ENCODE measurements at places on chromosomes 16 and 17.

DNA sequence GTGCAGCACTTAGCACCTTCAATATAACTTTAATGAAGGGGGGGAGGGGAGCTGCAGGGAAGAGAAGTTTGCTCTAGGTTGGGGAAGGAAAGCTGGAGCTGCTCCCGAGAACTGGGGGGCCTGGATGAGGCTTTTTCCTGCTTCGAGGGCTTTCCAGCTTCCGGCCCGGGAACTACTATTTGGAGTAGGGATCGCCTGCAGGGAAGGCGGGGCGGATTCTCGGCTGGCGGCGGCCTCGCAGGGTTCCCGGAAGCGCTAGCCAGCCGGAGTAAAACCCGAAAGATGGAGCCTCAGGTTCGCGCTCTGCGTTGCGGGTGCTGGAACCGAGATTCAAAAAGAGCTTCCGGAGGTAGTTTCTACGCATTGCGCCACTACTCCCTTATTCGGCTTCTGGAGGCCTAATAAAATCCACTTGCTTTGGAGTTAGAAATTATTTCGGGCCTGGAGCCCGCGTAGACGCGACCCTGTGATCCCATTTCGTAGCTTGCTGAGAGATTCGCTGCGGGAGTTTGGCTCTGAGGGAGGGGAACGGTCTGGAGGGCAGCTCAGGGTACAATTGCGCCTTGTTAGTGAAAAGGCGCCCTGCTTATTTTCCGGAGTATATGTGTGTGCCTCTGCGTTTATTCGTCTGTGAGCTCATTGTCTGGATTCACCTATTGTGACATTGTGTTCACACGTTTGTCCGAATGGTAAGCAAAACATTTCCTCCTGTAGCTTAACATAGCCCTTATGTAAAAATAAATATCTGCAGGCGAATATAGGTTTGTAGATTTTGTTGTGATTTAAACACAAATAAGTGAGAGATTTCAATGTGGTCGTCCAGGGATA, 652 bp downstream of the PRAC2 start:
- DNase-seq, result no peak

DNA sequence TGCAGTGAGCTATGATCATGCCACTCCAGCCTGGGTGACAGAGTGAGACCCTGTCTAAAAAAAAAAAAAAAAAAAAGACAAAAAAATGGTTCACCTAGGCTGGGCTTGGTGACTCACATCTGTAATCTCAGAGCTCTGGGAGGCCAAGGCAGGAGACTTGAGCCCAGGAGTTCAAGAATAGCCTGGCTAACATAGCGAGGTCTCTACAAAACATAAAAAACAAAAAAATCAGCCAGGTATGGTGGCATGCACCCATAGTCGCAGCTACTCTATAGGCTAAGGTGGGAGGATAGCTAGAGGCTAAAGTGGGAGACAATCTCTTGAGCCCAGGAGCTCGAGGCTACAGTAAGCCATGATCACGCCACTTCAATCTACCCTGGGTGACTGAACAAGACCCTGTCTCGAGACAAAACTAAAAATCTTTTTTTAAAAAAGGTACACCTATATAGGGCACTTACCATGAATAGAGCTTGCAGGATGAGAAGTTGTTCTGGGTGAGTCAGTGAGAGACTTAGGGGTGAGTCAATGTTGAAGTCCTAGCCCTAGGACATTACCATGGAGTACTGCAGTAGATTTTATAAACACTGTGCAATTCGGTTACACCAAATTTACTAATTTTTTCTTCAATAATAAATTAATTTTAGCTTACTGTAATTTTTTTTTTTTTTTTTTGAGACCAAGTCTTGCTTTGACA, 19.0 kb downstream of the USP32 start:
- DNase-seq, result no peak

- no peak for DNase-seq
Observed at GRCh38 chr17:20191056-20191455, 181.9 kb downstream of the SPECC1 start.

DNA sequence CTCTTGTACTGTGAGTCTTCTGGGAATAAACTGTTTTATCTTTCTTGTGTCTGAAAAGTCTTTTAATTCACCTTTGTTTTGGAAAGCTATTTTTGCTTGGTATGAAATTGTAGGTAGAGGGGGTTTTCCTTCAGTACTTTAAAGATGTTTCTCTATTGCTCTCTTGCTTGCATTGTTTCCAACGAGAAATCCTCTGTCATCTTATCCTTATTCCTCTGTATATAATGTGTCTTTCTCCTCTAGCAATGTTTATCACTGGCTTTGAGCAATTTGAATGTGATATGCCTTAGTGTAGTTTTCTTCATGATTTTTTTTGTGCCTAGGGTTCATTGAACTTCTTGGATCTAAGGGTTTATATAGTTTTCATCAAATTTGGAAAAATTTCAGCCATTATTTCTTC, 96.3 kb downstream of the CDK5R1 start:
- DNase-seq, result no peak

GRCh38 chr16:8989099-8989878, 25.6 kb upstream of the USP7 start:
- no peak for DNase-seq

DNA sequence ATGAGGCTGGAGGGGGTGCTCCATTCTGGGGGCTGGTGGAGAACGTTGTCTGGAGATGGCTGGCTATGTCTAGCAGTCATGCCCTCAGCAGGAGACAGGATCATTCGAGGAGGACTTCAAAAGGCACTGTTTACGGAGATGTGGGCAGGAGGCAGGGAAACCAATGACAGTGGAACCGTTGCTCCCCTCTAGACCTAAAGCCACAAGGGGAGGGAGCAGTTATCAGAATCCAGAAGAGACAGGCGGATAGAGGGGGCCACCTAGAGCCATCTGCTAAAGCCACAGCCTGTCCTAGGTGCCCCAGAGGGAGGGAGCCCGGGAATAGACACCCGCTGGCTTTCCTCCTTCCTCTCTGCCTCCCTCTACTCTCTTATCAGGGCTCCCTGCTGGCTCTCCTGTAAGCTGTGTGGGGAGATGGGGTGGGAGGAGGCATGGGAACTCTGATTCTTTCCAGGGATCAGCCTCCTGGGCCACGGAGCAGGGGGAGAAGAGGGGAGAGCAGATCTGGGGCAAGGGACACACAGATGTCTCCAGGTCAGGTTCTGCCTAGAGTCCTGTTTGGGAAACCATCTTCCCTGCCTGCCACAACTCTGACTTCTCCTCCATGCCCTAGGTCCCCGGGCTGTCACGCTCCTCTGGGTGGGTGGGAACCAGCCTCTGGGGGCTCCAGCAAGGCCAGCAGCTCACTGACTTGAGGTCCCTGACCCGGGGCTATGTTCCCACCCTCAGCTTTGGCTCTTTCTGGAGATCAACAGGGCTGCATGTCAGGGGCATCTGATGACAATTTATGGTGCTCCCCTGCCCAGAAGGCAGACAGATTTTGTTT, 42.3 kb downstream of the IRX3 start:
- DNase-seq, result no peak

GRCh38 chr16:2091547-2092255, 43.9 kb downstream of the TSC2 start:
- DNase-seq, result no peak

DNA sequence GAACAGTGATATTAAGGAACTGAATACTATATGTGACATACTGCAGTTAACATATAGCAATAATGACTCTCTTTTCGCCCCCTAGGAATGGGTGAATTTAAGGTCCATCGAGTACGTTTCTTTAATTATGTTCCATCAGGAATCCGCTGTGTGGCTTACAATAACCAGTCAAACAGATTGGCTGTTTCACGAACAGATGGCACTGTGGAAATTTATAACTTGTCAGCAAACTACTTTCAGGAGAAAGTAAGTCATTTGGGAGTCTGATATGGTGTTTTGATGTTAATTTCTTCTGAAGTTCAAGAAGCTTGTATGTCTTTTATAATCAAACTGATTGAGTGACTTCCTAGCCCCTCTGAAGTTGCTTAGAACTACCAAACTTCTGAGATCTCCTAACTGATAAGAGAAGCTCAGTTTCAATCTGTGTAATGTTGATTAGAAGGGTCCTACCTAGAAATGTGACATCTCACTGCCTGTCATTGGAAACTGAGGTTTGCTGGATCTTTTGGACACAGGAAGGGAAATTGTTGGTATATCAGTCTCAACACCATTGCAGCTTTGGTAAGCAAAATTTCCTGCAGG, 1.0 kb downstream of the UTP4 start:
- no peak for DNase-seq

DNA sequence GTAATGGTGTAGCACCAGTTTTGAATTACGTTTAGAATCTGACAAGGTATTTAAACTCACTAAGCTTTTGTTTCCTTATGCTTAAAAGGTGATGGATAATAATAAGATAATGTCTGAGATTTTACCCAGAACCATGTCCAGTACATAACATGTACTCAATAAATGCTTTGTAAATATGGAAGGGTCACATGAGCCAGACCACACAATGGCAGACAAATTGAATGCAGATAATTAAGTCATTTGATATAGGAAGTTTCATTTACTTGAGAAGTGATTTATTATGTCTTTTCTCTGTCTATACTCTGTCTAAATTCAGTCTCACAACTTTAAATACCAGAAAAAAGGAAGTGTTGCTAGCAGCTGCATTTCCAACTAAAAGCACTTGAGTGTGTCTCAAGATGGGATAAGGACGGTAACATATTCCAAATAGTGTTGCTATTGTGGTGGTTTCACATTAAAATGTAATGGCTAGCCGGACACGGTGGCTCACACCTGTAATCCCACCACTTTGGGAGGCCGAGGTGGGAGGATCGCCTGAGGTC, 52.5 kb upstream of the DHX40 start:
- DNase-seq, result no peak

GRCh38 chr16:90035902-90036301, 16.6 kb upstream of the DBNDD1 start:
- no peak for DNase-seq

- DNase-seq, result peak; percentile 8
Observed at GRCh38 chr16:11743308-11744074, 834 bp upstream of the TXNDC11 start.

GRCh38 chr17:69723741-69724140, 309.2 kb downstream of the MAP2K6 start:
- no peak for DNase-seq

DNA sequence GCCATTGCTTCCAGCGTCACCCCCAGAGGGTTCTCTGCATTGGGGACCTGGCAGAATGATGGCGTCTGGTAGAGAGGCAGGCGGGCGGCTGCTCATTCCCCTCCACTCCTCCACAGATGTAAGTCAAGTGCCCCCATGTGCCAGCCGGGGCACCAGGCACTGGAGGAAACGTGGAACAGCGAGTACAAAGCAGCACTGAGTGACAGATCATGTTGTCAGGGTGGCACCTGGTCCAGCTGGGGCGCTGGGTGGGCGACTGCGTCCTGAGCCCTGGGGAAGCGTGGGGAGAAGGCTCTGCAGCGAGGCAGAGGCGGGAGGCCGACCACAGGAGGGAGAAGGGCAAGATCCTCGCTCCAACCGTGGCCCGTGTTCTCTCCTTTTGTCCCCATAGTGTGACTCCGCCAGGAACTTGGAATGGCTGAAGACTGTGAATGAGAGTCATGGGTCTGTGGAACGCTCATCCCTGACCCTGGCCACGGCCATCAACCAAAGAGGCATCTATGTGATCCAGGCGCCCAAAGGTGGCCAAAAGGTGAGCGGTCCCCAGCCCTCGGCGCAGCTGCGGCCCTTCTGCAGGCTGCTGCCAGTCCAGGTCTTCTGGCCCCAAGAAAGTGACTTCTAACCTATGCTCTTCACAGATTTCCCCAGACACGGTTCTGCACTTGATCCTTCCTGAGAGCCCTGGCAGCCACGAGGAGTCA, 76.7 kb downstream of the RNF213 start:
- DNase-seq, result no peak

DNA sequence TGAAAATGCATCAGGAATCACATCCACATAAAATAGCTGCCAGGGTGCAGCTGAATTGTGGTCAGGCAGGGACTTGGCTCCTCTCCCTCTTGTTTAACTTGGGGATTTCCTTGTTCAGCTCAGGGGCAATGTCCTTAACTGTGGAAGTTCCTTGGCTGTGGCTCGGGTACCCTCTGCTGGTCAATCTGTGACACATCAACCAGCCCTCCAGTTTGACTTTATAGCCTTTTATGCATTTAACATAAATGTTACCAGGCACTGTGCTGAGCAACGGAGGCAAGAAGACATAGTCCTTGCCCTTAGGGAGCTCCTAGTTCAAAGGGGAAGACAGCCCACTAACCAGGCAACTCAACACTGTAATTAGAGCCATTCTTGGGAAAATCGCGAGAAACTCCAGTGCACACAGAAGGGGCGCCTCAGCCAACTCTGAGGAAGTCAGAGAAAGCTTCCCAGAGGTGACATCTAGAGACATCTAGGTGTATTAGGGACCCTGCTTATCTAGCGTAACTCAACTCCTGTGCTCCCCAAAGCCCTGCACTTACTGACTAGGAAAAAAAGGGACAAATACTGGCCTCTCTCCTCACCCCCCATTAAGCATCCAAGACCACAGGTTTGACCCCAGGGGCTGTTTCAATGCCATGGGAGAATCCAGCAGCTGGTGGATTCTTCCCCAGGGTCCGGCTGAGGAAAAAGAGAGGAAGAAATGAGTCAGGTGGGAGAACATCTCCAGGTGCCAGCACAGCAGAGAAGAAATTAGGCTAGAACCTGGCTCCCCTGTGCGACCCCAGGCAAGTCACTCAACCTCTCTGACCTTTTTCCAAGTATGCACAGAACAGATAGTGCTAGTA, 17.3 kb upstream of the EEF2K start:
- peak; percentile 54 for DNase-seq

- DNase-seq, result no peak
Observed at GRCh38 chr16:68961778-68962402, 118.6 kb downstream of the TANGO6 start.

DNA sequence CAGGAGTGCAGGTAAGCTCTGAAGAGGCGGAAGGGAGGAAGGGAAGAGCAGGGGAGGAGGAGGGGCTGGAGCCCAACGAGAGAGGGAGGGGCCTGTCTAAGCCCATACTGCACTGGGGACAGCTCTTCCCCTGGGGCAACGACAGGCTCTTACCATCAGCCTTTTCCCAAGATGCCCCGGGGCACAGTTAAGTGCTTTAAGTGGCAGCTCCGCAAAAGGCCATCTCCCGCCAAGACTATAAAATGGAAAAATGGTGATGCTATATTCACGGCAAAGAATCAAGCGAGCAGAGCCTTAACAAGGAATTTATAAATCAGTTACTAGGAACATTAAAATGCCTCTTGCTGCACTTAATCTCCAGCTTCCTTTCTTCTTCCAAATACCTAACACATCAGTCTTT, 110.2 kb upstream of the NLRP1 start:
- DNase-seq, result no peak

DNA sequence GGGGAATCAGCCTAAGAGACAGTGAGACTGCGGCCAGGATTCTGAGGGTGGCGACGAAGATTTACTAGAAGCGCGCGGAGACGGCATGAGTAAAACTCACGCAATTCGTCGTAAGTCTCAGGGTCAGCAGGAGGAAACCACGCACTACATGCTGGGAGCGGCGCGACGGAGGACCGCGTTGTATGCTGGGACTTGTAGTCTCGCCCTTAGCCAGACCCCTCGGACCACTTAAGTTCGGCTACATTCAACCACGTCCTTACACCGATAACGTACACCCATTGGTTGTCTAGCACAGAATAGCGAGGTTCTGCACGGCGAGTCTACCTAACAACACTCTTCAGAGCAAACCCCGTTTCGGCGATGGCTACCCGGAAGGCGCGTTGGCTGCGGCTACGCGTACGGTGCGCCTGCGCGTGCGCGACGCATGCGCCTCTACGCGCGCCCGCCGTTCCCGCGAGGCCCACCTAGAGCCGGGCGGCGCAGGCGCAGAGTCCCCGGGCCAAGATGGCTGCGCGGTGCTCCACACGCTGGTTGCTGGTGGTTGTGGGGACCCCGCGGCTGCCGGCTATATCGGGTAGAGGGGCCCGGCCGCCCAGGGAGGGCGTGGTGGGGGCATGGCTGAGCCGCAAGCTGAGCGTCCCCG, at the start of gene DNAJA3:
TSS of gene DNAJA3 (plus strand) at position 491 of the 643 bp plus-strand sequence. CDS start at position 505, 14 bp downstream.
- peak; percentile 87 for DNase-seq

GRCh38 chr17:38539386-38539785, 66.4 kb downstream of the SRCIN1 start:
- no peak for DNase-seq
